ENCODE measurements at places on chromosomes 12 and 14.

GRCh38 chr14:77613201-77613600, 3.2 kb downstream of the SPTLC2 start:
- DNase-seq: no peak

GRCh38 chr14:34678306-34678705, 36.1 kb downstream of the CFL2 start:
- DNase-seq: no peak

DNA sequence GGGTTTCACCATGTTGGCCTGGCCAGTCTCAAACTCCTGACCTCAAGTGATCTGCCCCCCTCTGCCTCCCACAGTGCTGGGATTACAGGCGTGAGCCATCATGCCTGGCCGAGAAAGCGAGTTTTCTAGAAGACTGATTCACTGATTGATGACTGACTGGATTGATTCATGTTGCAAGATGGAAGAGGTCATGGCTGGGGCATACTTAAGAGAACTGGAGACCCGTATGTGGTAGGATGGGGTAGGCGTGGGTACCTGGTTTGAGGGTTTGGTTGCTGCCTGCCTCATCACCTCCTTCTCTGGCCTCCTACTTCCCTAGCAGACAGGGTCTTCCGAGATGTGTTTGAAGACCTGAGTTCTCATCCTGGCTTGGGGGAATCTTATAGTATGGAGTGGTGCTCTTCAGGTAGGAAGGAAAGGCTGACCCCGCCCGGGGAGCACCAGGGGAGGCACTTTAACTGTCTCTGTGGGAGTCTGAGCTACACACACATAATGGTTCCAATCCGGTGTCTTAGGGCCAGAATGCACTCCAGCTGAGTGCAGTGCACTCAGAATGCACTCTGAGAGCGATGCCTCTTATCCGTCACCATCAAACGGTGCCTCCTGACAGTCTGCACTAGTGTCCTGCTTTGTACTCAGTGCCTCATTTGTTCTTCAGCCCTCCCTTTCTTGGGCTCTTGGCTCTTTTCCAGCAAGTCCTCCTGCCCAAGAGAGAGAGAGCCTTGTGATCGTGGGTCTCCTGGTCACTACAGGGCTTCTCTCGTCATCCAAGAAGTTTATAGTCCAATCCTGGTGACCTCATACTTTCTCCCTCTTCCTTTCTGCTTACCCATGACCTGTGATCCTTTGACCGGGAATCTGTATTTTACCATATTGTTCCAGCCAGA, 19.7 kb downstream of the PLEKHG3 start:
- DNase-seq: no peak

GRCh38 chr14:102827716-102828115, 50.5 kb downstream of the TRAF3 start:
- DNase-seq: no peak

GRCh38 chr12:131751335-131751734, 40.4 kb downstream of the SFSWAP start:
- DNase-seq: no peak
